Natural killer cell (primary cell): ENCODE measurements at places on chromosomes 4 and X. TPM values are rescaled to one million over a fixed set of nuclear protein-coding genes. Genes with fewer than 3 reads are reported as not detected.

DNA sequence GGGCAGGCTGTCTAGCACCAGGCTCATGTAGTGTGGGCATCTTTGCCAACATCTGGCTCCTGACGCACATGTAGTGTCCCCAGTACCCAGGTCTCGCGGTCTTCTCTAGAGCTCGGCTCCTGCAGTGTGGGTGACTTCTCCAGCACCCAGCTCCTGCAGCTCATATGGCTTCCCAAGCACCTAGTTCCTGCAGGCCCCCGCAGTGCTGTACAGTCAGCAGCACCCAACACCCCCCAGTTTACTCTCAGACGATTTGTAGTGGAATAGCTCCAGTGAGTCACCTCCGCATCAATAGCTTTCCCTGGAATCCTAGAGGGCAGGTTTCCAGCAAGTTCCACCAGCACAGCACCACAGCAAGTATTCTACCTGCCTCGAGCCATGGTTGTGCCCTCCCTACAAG, 30.9 kb downstream of the ZNF41 start:
- H3K4me3 ChIP-seq = no peak overlapping the region
- H3K4me1 ChIP-seq = no peaks in the 10 kb centered on the region
- H3K36me3 ChIP-seq = peaks cover 50% of the 10 kb centered on the region
- DNase-seq = no peak
- no peak overlapping the region for H3K27ac ChIP-seq

DNA sequence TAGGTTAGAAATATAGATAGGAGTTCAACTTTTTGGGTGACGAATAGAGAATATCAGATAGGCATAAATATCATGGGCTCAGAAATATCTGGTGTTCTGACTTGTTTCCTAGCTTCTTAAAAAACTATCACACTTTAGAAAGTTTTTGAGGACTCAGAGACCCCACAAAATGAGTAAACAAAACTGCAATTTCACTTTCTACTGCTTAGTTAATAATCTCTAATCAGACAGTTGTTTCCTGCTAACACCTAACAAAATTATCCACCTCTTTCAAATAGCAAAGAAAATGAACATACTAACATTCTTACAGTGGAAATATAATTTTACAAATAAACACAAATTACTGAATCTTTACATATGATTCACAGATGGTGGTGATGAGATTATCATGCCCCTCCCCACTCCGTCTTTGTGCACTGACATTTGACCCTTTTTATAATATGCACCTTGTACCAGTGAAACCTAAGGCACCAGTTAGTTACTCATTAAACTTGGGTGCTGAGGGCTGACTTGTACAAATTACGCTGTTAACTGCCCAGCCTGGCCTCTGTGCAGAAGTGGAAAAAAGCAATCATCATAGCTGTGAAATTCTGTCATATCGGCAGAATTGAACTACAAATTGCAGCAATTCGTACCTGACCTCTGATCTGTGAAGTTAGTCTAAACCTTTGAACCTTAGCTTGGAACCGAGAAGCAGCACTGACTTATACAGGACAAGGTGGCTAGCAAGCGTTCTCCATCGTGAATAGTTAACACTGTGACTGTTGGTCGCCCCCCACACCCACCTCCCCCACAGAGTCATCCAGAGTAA, 138.7 kb downstream of the CHRNA9 start:
- no peaks in the 10 kb centered on the region for H3K4me1 ChIP-seq
- no peak overlapping the region for H3K27ac ChIP-seq
- no peak overlapping the region for H3K4me3 ChIP-seq
- no peaks in the 10 kb centered on the region for H3K36me3 ChIP-seq
- no peaks in the 10 kb centered on the region for H3K27me3 ChIP-seq

Gene MRPL1
- 17.9 TPM for total RNA-seq

Gene RGN
- not detected for total RNA-seq

- no peak for DNase-seq
- peaks cover 10% of the 10 kb centered on the region for H3K4me1 ChIP-seq
- no peak overlapping the region for H3K4me3 ChIP-seq
- no peaks in the 10 kb centered on the region for H3K36me3 ChIP-seq
Measured at GRCh38 chr4:74789518-74789917, 4.8 kb downstream of the BTC start.

Gene MAGEB1
- total RNA-seq = not detected
